ENCODE measurements at places on chromosomes 6 and 20.
A peak's percentile ranks its signal among the peaks of the same experiment; 100 is the strongest.

DNA sequence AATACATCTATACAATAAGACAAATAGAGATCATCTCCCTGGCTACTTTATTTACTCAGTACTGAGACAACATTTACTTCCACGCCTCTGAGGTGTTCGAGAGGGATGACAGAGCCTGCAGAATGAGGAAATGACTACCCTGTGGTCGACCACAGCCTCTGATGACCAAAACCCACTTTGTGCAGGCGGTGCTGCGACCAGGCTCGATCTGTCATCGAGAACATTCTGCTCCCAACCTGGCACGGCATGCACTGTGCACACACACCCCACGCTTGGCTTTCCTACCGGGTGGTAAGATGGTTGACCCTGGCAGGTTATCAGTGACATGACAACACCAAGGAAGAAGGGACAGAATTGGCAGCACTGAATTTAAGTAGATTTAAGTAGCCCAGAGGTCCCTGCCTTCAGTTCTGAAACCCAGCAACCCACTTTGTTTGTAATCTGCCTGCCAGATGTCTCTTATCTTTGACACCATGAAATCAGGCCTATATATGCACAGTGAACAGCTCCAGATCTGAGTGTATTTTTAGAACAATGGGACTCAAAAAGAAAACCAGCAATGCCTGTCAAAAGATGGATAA, 42.6 kb downstream of the TTI1 start:
- DNase-seq: peak; percentile 83

GRCh38 chr6:85975957-85976356, 333.3 kb upstream of the SYNCRIP start:
- DNase-seq: no peak

DNA sequence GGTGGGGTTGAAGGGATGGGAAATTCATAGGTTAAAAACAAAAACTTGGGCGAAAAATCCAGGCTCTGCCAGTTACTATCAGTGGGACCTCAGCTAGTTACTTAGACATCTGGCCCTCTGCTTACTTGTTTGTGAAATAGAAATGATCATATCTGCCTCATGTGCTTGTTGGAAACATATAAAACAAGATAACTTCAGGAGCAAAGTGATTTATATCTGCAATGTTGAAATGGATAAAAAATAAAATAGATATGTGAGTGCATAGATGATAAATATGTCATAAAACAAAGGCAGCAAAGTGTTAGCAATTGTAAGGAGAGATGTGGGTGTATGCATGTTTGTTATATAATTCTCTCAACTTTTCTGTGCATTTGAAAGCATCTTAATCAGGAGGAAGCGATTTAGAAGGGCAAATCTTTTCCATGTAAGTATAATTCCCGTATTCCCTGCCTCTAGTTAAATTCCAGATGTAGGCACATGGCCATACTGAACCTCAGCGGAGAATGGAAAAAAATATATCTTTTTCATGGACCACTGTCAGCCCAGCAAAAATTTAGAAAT, 579.0 kb upstream of the FLRT3 start:
- no peak for DNase-seq

- DNase-seq: no peak
These were observed 4.4 kb downstream of the FIG4 start for GRCh38 chr6:109695468-109695867.

- DNase-seq: no peak
These were observed 732 bp downstream of the HRH3 start for GRCh38 chr20:62219101-62219991.

GRCh38 chr6:136921381-136921935, 643 bp upstream of the SLC35D3 start:
- DNase-seq: no peak

DNA sequence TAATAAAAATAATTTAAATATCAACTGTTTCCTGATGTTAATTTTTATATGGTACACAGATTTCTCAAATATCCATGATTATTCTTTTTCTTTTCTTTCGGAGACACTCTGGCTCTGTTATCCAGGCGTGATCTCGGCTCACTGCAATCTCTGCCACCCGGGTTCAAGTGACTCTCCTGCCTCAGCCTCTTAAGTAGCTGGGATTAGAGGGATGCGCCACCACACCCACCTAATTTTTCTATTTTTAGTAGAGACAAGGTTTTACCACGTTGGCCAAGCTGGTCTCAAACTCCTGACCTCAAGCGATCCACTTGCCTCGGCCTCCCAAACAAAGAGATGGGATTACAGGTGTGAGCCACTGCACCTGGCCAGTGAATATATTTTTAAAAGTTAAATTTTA, 20.5 kb downstream of the ROMO1 start:
- DNase-seq: no peak

- no peak for DNase-seq
These were observed 224.5 kb downstream of the PREX1 start for GRCh38 chr20:48603116-48603818.

GRCh38 chr20:35307666-35308653, 15.7 kb upstream of the FAM83C start:
- DNase-seq: peak; percentile 72

DNA sequence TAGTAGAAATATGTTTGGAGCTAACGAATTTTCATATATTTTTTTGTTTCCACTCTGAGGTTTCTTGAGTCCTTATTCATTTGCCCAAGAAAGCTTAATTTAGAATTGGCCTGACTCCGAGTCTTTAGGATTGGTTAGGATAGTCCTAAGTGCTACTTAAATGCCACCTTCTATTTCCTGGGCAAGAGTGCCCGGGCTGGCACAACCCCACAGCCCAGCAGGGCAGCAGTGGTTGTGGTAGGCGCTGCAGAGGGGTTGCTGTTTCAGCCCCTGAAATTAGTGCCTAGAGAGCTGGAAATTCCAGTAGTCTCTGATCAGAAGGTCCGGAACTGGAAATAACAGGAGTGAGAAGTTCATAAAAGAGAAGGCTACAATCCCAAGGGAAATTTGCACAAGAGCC, 139.4 kb upstream of the TENT5A start:
- DNase-seq: no peak

GRCh38 chr6:36373368-36374019, 14.0 kb downstream of the ETV7 start:
- no peak for DNase-seq

DNA sequence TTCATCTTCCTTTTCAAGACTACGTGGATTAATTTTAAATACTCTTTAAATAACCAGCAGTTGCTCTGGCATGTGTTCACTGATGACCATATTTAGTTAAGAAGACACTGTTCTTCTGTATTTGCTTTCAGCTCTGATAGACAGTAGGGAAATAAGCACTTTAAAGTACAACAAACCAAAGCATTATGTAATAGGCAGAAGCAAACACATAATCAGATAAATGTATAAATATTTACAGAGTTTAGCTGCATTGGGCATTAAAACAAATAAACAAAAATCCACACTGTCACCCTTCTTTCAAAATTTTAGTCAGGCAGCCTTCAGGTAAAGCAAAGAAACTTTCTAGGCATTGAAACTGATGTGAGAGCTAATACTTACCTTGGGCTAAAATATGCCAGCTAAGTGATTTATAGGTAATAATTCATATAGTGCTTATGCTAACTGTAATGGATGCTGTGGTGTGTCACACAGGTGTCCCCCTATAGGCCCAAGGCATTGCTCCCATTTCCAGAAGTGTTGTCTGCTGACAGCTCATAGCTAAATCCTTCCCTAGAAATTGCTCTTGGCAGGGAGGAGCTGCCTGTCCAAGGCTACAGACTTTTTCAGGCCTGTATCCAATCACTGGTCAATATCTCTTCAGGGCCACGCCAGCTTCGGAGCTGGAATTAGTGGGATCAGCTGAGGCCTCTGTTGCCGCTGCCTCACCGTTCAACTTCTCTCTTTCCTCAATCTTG, 111.5 kb upstream of the CITED2 start:
- no peak for DNase-seq

- DNase-seq: no peak
These were observed 7.4 kb upstream of the SIRPB1 start for GRCh38 chr20:1627200-1627550.

GRCh38 chr20:33685328-33686099, 671 bp downstream of the E2F1 start:
- DNase-seq: peak; percentile 37

GRCh38 chr6:149252622-149253021, 64.9 kb upstream of the TAB2 start:
- no peak for DNase-seq

All from SJSA1 (cell line).